ENCODE measurements at places on chromosomes 6 and 20.

- DNase-seq, result no peak
These were observed 20.5 kb upstream of the LTV1 start for GRCh38 chr6:143822584-143823024.

- no peak for DNase-seq
These were observed 81.3 kb downstream of the AFDN start for GRCh38 chr6:167907837-167908681.

- no peak for DNase-seq
These were observed at the start of gene RBM24 for GRCh38 chr6:17281100-17281496. TSS of gene RBM24 (plus strand) at chr6:17281361. CDS start at chr6:17281582, 221 bp downstream.

- no peak for DNase-seq
These were observed 29.6 kb downstream of the QKI start for GRCh38 chr6:163444077-163444476.

DNA sequence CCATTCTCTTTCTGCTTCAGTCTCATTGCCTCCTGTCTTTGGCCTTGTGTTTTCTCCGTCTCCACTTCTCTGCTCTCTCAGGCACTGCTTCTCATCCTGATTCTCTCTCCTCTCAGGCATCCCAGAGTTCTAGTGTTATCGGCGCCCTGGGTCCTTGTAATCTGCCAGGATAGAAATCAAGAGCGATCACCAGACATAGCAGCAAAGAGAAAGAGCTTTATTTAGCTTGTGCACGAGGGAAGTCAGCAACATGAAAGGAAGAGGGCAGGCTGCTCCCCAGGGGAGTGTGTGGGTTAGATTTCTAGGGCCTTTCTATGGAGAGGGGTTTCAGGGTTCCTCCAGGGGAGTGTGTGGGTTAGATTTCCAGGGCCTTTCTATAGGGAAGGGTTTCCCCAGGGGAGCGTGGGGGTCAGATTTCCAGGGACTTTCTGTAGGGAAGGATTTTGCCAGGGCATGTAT, 32.5 kb downstream of the SUN5 start:
- peak; percentile 80 for DNase-seq

DNA sequence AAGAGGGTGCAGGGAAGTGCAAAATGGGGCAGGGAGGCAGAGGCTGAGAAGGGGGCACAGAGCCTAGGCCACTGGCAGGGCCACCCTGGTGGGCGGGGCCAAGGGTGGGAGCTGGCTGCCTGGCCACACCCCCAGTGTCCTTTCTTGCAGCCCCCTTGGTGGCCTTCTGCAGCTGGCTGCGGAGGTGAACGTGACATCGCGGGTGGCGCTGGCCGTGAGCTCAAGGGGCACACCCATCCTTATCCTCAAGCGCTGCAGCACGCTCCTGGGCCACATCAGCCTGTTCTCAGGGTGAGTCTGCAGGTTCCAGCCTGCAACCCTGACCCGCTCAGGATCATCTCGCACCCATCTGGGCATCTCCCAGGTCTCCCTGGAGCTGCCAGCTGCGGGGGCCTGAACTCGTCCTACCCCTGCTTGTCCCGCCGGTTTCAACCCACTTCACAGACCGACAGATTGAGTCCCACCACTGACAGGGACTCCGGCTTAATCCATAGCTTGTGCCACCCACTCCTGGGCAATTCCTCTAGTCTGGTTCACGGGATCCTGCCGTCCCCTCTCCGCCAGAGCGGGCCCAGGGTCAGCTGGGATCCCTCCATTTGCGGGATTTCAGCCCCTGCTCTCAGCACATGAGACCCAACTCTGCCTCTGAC, 6.2 kb downstream of the BPIFB3 start:
- DNase-seq, result no peak

DNA sequence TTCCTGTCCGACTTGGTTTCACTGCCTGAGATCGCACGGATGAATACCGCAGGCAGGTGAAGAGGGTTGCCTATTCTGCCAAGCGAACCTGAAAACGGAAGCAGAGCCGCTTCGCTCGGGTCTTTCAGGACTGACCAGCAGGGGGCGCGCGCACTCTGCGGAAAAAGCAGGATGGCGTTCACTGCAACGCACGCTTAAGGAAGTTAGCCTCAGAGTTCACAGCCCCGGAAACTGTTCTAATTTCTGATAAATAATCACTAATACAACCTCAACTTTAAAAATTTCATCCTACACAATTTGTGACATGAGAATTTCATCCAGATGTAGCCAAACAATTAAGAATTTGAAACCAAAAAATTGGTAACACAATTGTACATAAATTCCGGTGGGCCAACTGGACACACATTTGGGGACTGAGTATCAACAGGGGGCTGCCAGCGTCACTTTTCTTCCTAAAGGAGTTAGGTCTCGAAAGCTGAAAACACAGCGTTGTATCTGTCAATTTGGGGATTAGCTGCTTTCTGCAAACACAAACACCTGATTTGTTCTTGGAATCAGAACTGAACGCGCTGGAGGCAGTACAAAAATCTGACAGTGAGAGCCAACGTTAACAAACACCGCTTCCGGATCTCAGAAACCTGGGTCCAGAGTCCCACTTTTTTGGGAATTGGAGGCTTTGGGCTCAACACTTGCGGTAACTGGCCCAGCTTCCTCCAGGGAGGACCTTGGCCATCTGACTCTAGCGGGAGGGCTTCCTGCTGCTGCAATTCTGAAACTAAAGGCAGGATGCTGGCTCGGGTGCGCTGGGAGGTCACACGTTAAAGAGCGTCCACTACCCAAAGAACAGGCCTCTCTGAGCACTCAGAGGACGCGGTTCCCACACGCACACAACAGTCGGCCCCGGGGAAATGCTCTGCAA, 8.8 kb downstream of the PXDC1 start:
- peak; percentile 82 for DNase-seq

DNA sequence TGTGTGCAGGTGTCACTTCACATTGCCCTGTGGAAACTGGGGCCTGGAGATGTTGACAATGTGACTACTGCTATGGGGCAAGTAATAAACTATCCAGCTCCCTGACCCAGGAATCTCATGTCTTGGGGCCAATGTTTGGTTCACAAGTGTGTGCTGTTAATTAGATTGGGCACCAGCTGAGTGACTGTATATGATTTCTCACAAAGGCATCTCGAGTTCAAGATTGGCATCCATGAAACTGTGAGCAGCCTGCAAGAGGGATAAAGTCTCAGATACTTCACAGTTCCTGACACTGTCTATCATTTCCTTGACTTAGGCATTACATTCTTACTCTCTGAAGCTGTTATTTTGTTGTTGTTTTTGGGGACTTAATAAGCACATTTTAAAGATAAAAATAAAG, 264.0 kb downstream of the PRKN start:
- no peak for DNase-seq

DNA sequence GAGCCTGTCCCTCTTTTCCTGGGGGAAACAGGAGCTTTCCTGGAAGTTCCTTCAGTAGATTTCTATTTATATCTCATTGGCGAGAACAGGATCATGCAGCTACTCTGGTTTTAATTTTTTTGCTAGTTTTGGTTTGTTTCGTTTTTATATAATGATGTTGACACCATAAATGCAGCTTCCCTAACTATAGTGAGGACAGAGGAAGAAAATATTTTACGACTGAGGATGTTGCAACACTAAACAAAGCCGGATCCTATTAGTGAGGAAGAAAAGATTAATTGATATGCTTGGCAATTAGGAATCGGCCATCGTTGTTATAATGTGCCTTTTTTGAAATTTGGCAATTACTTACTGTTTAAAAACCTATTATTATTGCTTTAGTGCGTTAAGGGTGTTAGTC, 16.6 kb downstream of the KDM1B start:
- DNase-seq, result no peak

DNA sequence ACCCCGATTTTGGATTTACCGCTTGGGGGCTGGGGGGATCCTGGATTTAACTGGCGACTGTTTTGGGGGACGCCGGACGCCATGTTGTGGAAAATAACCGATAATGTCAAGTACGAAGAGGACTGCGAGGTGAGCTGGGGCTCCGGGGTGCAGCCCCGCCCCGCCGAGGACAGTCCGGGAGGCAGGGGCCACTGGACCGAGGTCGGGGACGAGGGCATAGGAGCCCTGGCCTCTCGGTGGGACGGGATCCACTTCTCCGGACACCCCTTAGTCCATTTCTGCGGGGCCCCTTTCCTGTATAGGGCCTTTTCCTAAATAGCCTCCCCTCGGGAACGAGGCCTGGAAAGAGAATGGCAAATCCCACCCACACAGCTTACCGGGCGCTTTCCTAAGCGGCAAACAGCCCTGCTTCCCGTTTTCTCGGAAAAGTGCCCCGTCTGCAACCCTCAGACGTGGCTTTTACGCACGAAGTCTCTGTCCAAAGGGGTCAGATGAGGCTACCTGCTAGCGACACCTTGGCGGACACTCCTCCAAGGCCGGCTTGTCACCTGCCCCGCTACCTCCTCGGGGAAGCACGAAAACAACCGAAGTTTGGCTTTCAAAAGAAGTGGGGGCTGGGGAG, 469 bp downstream of the TFAP2C start:
- no peak for DNase-seq

GRCh38 chr6:169689287-169689686, 12.5 kb downstream of the WDR27 start:
- no peak for DNase-seq

GRCh38 chr6:127192911-127193541, 73.6 kb upstream of the RNF146 start:
- no peak for DNase-seq

DNA sequence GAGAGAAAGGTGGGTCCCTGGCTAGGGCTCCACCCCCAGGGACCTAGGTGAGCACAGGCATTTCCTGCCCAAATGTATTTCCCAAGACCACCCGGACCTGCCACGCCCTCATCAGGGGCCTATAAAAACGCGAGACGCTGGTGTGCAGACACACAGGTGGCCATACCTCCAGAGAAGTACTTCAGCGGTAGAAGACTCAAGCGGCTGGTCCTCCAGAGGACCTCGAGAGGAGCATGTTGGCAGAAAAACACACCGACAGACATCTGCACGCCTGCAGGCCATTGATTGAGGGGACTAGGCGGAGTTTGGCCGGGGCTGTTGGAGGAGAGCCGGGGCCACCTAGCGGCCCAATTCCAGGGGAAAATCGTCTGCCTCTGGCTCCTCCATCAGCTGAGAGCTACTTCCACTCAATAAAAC, 695.8 kb upstream of the MMS22L start:
- no peak for DNase-seq

DNA sequence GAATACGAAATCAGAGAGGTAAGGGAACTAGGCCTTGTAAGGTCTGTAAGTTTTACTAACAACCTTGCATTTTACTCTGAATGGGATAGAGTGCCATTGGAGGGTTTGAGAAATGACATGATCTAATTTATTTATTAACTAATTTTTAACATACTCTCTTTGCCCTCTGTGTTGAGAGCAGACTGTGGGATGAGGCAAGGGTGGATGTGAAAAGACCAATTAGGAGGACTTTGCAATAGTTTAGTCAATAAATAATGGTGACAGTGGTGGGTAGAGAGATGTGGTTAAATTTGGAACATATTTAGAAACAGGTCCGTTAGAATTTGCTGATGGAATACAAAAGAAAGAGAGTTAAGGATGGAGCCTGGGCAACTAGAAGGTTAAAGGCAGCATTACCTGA, 60.0 kb downstream of the MKKS start:
- DNase-seq, result no peak

GRCh38 chr20:39188266-39188765, 226.2 kb downstream of the DHX35 start:
- DNase-seq, result peak; percentile 43

DNA sequence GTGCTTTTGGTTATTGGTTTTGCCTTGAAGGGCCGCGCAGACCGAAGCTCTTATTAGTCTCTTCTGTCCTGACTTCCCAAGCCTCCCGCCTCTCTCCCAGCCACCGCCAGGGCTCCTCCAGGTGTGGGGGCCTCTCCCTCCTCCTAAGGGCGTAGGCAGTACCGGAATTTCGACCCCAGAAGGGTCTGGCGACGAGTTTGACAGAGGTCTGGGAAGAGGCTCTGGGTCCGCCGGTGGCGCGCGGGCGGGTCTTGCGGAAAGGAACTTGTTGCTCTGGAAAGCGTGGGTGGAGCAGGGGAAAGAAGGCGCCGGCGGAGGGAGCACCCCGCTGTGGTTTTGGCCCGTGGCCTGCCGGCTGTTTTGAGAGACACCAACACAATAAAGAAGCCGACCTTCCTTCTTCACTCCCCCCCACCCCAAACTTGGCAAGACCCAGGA, 1.8 kb downstream of the PCSK2 start:
- no peak for DNase-seq

- peak; percentile 82 for DNase-seq
These were observed 169.3 kb upstream of the ZNF337 start for GRCh38 chr20:25865715-25866656.

DNA sequence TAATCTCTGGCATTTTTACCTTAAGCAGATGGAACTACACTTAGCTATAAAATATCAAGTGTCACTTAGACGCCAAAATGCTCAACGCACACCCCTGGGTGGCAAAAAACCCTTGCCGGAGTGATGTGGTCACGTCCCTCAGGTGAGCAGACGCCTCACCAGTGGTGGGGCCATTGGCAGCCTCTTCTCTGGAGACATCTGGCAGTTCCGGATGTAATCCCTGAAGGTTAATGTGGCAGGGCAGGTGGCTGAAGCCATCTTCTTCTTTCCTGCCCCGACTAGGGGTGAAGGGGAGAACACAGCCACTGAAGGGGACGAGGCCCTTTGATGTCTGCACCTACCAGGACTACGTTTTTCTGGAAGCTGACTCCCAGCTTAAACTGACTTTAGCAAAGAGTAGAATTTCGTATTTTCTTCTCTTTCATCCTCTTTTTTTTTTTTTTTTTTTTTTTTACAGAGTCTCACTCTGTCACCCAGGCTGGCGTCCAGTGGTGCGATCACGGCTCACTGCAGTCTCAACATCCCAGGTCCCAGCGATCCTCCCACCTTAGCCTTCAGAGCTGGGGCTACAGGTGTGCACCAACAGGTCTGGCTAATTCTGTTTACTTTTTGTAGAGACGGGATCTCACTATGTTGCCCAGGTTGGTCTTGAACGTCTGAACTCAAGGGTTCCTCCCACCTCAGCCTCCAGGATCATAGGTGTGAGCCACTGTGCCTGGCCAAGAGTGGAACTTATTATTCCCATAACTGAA, 152.1 kb downstream of the TTLL2 start:
- DNase-seq, result no peak

- no peak for DNase-seq
These were observed 214.9 kb upstream of the HDDC2 start for GRCh38 chr6:125516644-125517043.

DNA sequence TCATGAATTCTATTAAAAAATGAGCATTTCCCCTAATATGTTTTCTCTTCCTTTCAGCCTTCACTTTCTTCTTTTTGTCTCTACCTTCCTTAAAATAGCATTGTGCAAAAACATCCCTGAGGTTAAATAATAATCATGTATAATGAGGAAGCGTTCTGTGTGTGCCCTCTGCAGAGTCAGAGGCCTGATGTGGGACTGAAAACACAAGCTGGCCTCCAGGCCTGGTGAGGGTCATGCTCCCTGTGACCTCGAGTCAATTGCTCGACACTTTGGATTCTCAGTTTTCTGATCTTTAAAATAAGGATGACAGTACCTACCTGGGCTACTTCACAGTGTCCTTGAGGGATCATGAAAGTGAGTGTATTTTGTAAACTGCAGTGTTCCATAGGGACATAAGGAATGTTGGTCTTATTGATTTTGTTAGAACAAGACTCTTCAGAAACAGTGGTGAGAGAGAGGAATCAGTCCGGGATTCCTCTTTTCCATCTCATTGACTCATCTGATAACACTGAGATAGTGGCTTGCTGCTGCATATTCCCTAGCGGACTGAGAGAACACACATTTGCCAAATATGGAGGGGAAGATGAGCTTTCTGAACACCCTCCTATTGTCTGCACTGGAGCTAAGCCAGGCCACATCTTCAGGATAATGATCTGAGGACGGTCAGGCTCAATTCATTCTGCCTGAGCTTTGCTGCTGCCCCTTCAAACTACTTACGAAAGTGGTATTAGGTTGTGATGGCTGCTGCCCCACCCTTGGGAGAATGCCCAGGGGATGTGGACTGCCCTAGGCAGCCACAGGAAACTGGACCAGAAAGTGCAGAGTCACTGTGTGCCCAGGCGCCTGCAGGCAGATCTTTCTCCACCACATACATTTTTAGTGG, 39.6 kb upstream of the PDE7B start:
- DNase-seq, result no peak

All from DND-41 (cell line).